ENCODE measurements at places on chromosomes 5 and 9.
A peak's percentile ranks its signal among the peaks of the same experiment; 100 is the strongest.

DNA sequence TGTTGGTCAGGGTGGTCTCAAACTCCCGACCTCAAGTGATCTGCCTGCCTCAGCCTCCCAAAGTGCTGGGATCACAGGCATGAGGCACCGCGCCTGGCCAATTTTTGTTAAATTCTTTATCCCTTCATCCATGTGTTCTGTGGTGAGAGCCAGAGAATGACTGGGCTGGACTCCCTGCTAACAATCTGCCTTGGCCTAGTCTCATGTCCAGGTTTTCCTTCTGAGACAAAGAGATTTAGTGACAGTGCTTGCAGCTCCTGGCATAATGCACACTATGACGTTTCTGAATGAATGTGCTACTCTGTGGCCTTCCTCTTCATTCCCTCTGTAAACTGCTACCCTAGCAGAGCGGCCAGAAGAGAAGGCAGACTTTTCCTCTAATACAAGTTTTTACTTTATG, 79.3 kb downstream of the FOXD1 start:
- no peak for DNase-seq

DNA sequence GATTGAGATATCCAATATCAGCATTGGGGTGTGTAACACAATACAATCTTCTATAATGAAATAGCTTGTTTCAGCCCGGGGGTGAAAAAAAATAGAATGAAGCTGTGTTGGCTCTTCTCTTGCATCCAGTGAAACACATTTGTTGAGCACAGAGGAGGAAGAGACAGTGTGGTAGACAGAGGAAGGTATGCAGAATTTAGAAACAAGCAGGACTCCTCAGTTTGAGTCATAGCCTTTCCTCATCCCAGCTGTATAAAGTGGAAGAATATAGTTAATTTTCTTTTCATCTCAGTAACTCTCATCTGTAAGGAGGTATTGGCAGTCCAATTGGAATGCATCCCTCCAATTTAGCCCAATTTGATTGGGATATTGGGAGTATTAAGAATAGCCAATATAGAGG, 302.2 kb upstream of the VLDLR start:
- no peak for DNase-seq

- no peak for DNase-seq
Measured at GRCh38 chr5:86127696-86128095, 490.0 kb upstream of the COX7C start.

GRCh38 chr5:33539212-33539611, 98.4 kb downstream of the TARS1 start:
- DNase-seq = no peak

GRCh38 chr5:142325725-142326479, 1.1 kb upstream of the SPRY4 start:
- DNase-seq = peak; percentile 91

DNA sequence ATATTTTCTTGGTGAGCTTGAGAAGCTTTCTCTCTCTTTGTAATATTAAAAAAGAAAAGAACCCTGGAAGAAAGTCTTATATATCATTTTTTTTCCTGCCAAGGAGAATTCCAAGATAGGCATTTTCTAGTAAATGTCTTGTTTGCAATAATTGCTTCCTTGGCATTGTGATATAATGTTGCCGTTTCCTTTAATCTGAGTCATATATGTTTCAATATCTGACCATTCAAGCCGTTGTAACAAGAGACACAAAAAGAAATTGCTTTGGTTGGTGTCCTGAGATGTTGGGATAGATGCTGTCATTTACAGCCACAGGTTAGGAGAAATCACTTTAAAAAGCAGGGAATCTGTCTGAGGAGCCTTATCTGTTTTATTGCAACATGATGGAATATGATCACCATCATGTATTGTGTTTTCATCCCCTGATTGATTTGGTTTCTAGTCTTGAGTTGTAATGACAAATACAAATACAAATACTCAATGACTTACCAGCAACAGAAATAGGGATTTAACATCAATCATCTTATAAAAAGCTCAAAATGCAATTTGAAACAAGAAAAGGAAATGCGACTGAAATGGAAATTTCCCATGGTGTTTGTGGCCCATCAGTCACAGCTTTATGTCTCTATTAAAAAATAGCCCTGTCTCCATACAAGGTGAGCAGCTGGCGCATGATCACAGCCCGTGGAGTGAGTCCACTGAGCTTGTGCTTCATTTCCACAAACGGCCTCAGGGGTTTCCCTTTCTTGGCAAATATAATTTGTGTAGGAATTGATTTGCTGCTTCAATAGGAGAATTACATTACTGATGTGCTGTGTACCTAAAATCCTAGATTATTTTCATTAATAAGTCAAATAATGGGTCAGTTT, 250.1 kb upstream of the TRPC7 start:
- no peak for DNase-seq

DNA sequence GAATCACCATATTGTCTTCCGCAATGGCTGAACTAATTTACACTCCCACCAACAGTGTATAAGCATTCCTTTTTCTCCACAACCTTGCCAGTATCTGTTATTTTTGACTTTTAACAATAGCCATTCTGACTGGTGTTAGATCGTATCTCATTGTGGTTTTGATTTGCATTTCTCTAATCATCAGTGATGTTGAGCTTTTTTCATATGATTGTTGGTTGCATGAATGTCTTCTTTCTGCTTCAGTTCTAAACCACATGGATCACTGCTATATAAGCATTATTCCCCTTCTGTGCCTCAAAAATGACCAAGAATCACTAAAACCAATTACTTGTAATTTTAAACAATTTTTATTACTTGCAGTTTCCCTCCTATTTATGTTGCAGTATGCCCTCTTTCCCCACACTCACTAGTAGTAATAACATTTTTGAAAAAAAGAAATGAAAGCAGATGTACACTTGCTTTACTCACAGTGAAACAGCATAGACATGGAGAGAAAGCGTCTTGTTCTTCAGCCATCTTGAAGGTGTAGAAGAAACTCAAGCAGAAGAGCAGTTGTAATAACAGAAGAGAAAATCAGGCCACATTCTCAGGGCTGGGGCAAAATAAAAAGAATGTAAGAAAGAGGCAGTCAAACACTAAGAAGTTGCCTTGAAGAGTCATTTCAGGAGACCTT, 4.5 kb upstream of the TMEM252 start:
- no peak for DNase-seq

DNA sequence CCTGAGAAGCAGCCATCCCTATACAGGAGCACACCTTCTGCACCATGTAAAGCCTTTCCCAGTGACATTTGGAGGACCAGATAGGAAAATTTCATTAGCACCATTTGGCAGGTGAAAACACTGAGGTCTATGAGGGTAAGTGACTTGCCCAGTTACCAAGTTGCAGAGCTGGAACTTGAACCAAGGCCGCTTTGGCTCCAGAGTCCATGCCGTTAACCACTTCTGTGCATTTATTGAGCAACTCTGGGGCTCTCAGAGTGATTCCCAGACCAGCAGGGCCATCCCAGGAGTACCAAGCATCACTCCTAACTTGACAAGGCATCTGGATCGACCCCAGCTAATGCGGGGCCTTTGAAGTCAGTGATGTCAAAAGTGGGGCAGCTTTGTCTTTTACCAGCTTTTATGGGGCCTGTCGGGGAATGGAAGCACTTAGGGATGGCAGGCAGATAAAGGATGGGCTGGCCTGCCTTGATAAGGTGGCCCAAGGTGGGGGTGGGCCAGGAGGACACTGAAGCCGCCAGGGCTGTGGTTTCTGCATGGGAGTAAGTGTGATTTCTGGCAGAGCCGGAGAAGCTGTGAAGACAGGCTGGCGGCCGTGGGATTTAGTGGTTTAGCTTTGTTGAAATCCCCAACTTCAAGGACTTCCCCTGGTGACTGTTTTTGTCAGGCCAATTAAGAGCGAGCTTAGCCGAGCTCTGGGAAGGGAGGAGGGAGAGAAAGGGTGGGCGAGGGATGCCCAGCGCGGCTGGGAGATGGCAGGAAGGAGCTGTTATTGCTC, 127.3 kb downstream of the MACROH2A1 start:
- no peak for DNase-seq

GRCh38 chr5:39716532-39717028, 291.8 kb upstream of the DAB2 start:
- peak; percentile 90 for DNase-seq

DNA sequence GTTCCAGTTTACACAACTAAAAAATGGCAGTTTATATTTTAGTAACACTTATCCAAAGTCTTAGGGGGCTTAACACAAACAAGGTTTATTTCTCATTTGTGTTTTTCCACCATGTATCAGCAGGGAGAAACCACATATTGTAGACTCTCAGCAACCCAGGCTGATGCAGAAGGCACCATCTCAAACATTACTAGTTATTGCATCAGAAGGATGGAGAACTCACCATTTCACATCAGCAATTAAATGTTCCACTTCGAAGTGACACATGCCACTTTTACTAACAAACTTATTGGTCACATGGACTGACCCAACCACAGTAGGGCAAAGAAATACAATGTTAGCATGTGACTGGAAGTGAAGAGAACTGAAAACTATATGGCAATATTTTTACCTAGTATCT, 22.5 kb upstream of the SMC2 start:
- DNase-seq = peak; percentile 8

DNA sequence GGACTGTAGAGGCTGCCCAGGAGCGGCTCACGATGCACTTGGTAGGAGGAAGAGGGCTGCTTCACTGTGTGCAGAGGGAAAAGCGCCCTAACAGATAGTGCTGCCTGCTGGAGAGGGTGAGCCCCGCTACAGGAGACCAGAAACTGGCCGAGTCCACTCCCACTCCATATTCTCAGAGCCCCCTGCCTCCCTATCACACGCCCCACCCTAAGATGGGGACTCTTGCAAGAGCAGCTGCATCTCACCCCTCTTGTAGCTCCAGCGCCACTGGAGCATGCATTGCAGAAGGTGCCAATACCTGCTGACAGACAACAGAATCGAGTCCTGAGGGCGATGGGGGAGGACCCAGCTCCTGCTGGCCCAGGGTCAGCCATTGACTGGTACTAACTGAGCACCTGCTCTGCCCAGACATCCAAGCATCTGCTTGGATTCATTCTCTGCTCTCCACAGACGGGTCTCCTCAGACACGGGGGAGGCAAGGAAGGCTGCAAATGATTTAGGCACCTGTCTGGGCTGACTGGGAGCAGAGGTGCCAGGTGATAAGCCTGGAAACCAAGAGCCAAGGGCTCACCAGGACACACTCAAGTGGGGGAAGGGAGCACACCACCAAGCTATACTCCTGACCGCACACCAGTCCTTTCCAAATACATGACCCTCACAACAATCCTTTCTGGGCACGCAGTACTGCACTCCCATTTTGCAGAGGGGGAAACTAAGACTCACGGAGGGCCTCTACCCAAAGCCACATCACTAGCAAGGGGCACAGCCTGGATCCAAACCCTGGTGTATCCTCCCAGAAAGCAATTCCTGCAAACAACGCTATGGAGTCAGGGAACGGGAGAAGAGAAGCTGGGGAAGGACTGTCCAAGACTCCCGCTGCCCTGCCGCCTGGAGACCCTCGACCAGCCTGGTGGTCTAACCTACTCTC, 1.6 kb downstream of the BICD2 start:
- no peak for DNase-seq

- DNase-seq = no peak
Measured at GRCh38 chr9:63817622-63818518, 1467.1 kb downstream of the FOXD4L5 start.

GRCh38 chr9:91951944-91952520, 2.0 kb upstream of the ROR2 start:
- DNase-seq = no peak

- no peak for DNase-seq
Measured at GRCh38 chr5:116423587-116424257, 150.9 kb downstream of the SEMA6A start.

GRCh38 chr5:32692036-32692746, 18.9 kb upstream of the NPR3 start:
- DNase-seq = no peak

DNA sequence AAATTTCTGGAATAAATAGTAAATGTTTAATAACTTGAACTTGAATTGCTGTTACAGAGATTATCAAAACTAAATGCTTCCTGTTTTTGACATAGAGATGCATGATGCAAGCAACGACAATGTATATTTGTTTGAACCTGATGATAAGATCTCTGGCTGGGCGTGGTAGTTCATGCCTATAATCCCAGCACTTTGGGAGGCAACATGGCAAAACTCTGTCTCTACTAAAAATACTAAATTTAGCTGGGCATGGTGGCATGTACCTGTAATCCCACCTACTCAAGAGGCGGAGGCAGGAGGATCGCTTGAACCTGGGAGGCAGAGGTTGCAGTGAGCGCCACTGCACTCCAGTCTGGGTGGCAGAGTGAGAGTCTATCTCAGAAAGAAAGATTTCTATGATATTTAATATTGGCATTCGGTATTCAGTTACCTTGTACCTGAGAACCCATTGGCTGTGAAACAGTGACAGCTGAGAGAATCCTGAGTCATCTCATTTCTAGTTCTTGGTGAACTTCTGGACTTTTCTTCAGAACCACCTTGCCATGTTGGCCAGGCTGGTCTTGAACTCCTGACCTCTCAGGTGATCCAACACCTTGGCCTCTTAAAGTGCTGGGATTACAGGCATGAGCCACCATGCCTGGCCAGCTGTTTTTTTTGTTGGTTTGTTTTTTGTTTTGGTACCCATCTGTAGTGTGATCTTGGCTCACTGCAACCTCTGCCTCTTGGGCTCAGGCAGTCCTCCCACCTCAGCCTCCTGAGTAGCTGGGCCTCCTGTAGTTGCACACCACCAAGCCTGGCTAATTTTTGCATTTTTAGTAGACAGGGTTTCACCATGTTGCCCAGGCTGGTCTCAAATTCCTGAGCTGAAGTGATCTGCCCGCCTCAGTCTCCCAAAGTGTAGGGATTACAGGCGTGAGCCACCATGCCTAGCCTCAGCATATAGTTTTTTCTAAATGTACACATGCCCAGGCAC, 10.0 kb upstream of the FGF18 start:
- DNase-seq = no peak

GRCh38 chr5:144710637-144711036, 540.0 kb downstream of the KCTD16 start:
- no peak for DNase-seq

DNA sequence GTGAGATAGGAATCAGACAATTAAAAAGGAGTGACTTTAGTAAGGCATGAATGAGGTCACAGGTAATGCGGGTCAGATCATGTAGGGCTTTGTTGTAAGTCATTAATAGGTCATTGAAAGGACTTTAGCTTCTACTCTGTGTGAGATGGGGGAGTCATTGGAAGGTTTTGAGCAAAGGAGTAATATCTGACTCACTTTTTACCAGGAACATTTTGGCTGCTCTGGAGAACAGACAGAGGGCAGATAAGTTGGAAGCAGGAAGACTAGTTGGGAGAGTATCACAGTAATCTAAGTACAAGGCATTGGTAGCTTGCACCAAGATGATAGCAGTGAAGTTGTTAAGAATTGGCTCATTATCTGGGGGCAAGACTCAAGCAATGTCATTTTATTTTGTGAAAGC, 37.4 kb downstream of the KIF2A start:
- DNase-seq = no peak

- no peak for DNase-seq
Measured at GRCh38 chr5:115898656-115899055, 56.9 kb downstream of the AP3S1 start.

Measured in NCI-H460 (cell line).